Non-pigmented ciliary epithelial cell (primary cell): ENCODE measurements at places on chromosomes 1 and 21.

- no peak for DNase-seq
These were observed 120.0 kb downstream of the SETD4 start for GRCh38 chr21:35940074-35940927.

- no peak for DNase-seq
These were observed 21.1 kb downstream of the PYHIN1 start for GRCh38 chr1:158952416-158952815.

GRCh38 chr1:5580926-5581325 is 411.3 kb downstream of the NPHP4 start:
- DNase-seq, result no peak

DNA sequence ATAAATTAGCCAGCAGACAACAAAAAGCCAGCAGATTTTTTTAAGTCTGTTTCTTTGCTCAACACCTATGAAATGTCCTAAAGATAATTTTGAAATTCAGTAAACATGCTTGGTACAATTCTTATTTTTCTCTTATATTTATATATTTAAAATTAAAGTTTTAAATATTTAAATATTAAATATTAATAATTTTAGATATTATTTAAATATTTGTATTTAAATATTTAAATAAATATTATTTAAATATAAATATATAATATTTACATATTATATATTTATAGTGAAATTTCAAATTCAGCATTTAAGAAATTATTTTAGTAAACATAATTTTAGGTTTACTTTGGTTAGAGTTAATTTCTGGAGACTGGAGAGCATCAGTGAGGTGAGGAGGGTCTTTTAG is 1554.2 kb downstream of the NCAM2 start:
- DNase-seq, result no peak

DNA sequence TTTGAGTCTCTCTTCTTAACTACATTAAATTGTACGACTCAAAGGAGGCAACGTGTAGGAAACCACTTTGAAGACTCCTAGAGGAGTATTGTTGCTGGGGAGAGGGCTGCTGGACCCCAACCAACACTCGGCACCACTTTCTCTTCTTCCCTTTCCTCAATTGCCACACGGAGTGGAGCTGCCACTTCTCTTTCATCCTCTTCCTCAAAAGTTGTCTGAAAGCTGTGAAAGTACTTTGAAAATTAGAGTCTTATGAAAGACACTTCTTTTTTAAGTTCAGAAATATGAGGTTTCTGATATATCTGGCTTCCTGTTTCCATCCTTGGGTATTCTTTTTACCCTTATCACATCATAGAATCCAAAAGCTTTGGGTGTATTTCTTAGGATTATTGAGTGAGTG is 59.5 kb downstream of the MRPS6 start:
- no peak for DNase-seq

DNA sequence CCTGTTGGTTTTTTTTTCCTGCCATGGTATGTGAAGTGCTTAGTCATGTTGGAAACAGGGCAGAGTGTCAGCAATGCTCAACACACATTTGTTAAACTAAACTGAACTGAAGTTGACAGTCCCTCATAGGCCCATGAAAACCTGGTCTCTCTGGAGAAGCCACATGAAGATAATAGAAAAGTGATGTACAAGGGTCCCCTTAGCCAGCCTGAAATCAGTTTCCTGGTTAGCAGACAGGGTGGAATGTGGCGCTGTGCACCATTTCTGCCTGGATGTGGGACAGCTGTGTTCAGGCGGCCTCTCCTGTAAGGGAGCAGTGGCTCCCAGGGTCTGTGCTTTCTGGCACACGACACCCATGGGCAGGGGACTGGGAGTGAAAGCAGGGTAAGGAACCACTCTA is 9.9 kb upstream of the CHI3L1 start:
- DNase-seq, result no peak

DNA sequence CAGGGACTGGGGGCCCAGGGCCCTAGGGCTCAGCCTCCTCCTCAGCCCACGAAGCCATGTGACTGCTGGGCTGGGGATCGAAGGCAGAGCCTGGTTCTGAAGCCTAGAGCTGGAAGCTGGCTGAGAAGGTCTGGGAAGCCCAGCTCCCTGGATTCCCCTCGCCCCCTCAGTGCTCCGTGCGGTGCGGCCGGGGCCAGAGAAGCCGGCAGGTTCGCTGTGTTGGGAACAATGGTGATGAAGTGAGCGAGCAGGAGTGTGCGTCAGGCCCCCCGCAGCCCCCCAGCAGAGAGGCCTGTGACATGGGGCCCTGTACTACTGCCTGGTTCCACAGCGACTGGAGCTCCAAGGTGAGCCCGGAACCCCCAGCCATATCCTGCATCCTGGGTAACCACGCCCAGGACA is 9.1 kb downstream of the ADAMTSL4 start:
- no peak for DNase-seq

- no peak for DNase-seq
These were observed 145.0 kb downstream of the DHRS3 start for GRCh38 chr1:12472798-12473551.

DNA sequence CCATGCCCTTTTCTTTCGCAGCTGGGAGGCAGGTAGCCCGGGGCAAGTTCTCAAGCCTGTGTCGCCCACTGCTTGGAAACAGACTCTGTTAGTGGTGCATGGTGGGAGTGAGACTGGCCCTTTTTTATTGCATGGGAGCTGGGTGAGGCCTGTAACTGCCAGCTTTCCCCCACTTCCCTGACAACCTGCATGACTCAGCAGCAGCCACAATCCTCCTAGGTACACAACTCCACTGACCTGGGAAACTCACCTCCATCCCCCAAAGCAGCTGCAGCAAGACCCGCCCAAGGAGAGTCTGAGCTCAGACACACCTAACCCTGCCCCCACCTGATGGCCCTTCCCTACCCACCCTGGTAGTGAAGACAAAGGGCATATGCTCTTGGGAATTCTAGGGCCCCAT is 25.8 kb downstream of the PIGP start:
- DNase-seq, result no peak

DNA sequence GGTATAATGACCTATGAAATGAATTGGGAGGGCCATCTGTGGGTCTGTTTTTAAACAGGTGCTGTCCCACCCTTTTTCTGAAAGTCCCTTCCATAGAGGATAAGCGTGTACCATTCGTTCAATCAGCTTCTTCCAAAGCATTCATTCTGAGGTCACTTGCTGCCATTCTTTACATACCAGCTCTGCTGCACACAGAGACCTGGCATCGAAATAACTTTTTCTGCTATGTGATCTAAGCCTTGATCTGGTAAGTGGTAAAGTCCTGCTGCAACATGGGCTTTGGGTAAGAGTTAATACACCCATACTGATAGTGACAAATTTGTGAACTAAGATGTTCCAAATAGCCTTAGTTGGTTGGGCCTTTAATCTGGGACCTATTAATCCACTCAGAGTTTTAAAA is 38.9 kb downstream of the DR1 start:
- DNase-seq, result no peak

DNA sequence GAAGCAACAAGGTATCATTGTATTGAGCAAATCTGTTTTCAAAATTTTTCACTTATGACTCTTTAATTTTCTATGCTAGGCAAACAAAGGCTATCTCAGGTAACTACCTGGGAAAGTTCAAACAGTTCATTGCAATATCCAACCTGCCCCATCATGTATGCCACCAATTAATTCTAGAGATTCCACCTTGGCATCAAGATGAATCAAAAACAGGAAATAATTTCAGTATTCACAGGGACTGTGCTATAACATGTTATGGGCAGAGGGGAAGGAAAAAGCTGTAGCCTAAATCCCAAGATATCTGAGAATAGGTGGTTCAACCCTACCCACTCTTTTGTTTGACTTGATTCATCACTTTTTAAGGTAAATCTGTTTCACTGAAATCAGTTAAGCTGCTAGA is 67.5 kb upstream of the SH3GLB1 start:
- DNase-seq, result no peak

- DNase-seq, result no peak
These were observed 5.4 kb downstream of the ZSWIM5 start for GRCh38 chr1:45200906-45201500.
